Kidney tubule cell (primary cell): ENCODE measurements at places on chromosomes 6 and 20.
A peak's percentile ranks its signal among the peaks of the same experiment; 100 is the strongest.

DNA sequence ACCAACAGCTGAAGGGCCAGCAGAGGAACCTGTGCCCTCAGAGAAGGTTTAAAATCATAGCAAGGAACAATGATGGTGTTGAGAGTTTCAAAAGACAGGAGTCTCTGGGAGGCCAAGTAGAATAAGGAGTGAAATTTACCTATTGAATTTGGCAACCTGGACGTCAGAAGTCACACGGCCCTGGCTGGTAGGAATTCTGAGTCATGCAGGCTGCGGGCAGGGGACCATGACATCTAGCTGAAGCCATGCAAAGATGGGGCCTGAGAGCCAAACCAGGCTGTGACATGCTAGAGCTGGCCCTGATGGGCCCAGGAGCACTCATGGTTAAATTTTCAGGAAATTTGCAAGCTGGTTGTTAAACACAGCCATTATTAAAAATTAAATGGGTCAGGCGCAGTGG lies 64.0 kb upstream of the SNX9 start:
- DNase-seq: peak; percentile 88

DNA sequence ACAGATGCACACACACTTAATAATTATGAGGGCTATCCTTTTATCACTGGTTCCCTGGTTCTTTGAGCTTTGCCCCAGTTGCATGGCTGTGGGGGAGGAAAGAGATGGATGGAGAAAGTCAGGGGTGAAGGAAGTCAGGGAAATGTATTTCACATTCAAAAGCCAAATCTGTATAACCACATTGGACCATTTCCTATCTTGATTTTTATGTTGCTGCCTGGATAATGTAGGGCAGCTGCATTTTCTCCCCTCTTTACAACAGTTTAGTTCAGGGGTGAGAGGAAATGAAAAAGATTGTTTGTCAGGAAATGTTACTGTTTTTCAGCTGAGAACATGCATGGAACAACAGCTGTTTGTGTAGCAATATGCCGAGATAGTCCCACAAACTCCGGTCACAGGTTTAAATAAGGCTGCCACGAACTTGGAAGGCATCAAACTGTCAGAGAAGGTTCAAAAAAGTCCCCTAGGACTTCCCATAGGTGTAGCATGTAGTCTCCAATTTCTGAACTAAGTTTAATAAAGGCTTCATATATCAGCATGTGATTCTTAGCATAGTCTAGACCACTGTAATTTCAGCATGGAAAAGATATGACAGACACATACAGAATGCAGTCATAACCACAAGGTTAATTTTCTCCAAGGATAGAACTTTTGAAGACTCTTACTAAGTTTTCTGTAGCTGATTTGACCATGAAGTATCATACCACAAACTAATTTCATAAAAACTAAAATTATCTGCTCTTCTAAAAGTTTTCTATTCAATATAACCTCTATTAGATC lies 82.1 kb upstream of the COL21A1 start:
- DNase-seq: peak; percentile 72

DNA sequence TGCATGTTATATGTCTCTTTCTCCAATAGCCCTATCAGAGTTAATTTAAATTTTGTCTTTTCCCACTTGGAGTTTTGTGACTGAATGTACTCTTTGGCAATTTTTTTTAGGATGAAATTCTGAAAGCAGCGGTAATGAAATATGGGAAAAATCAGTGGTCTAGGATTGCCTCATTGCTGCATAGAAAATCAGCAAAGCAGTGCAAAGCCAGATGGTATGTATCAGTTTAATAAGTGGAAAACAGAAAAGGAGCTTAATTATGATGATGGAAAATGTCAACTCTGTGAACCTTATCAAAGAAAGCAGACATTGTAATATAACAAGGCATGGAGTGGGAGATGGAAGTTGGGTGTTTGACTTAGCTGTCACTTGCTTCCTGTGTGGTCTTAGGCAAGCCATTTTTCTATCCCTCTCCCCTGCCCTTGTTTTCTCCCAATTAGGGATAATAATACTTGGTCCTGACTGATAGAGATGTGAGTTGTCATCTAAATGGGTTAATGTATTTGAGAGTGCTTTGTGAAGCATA lies 2.7 kb downstream of the CDC5L start:
- DNase-seq: no peak

DNA sequence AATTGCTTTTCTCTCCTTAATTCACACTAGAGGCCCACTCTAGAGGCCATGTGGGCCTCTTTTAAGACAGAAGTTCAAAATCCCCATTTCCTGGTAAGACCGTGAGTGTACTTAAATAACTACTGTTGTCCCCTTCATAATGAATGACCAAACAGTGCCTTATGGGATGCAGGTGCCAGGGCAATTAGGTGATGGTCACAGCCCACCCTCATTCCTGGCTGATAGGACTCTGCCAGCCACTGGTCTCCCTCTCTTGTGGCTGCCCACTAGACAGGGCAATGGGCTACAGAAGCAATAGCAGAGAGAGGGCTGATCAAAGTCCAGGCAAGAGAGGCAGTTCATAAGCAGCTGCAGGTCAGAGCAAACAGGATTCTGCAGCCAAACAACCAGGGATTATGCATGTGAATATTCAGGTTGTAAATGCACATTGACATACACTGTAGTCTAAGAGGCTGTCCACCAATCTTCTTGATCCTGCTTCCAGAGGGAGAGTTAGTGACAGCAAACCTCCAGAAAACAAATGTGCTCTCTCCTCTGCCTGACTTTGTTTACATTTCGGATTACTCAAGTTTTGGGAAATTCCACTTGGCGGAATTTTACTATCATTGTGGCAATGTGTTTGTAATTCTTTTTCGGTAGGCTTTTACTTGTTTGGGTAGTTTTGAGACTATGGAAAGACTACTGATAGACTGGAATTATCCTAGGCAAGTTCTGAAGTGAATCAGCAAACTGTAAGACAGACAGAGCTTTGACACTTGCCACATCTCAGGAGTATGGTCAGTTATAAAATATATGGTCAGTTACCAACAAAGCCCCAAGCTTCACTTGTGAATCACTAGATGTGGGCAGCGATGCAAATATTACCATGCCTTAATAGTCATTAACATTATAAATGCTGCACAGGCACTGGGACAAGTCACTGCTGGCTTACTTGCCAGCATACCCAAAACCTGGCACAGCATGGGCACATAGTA lies 12.8 kb downstream of the PTPRK start:
- peak; percentile 83 for DNase-seq

- peak; percentile 62 for DNase-seq
Measured at GRCh38 chr6:81806793-81807565, 54.5 kb upstream of the TENT5A start.

- DNase-seq: no peak
Measured at GRCh38 chr6:158737082-158737709, 82.0 kb downstream of the EZR start.

DNA sequence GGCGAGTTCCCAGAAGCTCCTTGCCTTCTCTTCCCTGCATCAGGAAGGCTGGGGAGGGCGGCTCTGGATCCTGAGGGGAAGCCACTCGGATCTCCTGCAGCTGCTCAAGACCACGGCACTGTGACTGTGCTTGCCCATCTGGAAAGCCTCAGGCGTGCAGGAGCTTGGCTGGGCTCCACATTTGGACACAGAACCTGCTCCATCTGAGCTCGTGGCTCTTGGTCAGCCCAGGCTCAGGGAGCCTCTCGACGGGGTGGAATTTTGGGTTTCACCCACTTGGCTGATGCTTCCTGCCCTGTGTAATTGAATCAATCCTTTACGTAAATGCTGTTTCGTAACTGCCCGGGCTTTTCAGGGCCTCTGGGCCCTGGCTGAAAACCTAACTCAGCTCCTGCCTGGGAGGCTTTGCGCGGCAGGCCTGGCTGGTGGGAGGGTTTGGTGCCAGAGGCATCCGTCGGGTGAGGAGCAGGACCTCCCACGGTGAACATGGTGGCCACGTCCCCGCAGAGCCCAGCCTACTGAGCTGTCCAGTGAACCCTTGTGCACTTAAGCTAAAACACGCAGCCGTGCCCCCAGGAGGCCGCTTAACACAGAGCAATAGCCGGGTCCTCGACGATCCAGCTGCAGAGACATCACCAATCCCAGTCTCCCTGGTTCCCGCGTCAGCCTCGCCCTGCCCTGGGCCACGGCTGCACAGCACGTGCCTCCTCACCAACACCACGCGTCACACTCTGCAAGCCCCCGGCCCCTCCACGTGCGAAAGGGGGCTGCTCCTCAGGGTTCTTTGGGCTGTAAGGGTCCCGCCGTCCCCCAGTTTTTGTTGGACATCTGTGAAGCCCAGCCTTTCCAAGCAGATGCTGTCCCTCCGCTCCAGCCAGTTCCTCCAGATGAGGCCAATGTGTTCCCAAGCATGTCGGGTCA lies 241.0 kb downstream of the DLL1 start:
- DNase-seq: no peak

DNA sequence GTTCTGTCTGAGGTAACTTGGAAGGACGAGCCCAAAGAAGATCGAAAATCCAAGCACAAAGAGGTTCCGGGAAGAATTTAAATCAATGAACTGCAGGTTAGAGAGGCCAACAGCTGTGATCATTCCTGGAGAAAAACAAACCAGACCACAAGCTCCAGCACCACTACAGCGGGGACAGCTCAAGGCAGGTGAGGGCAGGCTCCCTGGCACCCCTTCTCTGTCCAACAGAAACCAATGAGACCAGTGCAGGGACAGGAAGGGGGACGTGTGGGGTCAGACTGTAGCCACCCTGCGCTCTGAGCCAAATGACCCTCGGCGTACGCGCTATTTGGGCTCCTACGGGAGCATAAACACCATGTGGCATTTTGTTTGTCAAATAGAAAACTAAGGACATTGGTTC lies 139.3 kb downstream of the SLC23A2 start:
- no peak for DNase-seq

DNA sequence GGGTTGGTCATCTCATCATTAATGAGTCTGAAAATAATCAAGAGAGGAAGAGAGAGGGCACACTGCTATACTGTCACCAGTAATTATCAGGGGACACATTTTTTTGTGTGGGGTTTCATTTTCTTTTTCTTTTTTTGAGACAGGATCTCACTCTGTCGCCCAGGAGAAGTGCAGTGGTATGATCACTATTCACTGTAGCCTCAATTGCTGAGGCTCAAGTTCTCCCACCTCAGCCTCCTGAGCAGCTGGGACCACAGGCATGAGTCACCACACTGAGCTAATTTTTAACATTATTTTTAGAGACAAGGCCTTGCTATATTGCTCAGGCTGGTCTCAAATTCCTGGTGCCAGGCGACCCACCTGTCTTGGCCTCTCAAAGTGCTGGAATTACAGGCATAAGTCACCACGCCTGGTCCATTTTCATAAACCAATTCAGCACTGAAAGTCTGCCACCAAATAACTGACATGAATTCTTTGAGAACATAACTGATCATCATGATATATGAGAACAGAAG lies 43.3 kb downstream of the EPHA7 start:
- DNase-seq: no peak

DNA sequence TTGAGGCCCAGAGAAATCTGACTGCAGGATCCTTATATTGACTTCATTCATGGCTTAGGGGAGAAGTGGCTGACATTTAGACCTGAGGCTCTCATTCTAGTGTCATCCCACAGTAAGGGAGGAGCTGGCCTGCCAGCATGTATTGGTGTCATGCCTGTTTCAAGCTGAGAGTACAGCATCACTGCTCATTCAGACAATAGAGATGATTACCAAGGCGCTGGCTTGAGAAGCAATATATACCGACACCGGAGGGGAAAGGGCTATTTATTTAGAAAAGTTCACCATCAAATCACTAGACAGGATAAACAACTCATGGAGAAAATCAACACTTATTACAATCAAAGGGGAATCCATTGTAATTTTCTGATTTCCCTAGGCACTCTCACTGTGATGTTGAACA lies 84.4 kb upstream of the HDAC2 start:
- DNase-seq: no peak

DNA sequence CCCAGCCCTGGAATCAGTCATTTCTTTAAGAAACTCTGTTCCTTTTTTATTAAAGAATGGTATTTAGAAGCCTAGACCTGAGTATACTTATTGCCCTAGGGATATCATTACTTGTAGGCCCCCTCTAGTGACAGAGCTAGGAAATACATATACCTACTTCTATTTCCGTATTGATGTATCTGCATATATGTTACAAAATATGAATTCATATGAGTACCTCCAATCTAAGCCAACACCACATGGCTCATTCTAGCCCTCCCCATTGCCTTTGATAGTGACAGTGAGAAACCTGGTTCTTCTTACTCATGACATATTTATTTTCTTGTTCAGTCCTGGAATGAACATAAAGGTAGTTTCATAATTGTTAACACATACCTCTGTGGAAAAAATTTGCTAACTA lies 137.2 kb downstream of the FARS2 start:
- DNase-seq: peak; percentile 47

- peak; percentile 91 for DNase-seq
Measured at GRCh38 chr20:36792422-36792821, 18.9 kb upstream of the DSN1 start.

DNA sequence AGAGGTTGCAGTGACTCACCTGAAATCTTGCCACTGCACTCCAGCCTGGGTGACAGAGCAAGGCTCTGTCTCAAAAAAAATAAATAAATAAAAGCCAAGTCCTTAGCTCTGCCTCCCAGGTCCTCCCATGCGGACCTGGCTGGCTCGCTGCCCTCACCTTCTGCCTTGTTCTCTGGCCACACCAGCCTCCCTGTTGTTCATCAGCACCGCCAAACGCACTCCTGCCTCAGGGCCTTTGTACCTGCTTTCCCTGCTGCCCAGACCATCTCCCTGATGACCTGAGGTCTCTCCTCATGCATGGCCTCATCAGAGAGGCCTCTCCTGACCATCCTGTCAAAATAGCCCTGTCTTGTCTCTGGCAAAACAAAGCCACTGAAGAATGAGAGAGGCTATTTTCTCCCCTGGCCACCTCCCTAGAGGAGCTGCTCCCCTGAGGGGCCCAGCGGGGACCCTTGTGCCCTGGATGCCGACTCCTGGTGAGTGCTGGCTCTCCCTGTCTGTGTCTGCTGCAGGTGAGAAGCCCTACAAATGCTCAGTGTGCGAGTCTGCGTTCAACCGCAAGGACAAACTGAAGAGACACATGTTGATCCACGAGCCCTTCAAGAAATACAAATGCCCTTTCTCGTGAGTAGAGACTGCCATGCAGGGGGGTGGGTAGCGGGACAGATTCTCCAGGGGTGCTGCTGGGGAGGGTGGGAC lies 22.6 kb upstream of the CHMP4B start:
- DNase-seq: peak; percentile 18

GRCh38 chr20:43508106-43508505 lies 609 bp downstream of the L3MBTL1 start:
- peak; percentile 5 for DNase-seq

GRCh38 chr6:164967102-164967501 lies 342.3 kb downstream of the C6orf118 start:
- DNase-seq: no peak

GRCh38 chr6:125953502-125953875 lies 3.1 kb upstream of the HINT3 start:
- peak; percentile 31 for DNase-seq

- DNase-seq: no peak
Measured at GRCh38 chr6:56944661-56945060, 10.2 kb upstream of the BEND6 start.
